ENCODE measurements at places on chromosomes 2 and 18.

GRCh38 chr2:164873210-164873908 lies 31.7 kb upstream of the COBLL1 start:
- no peak for DNase-seq

DNA sequence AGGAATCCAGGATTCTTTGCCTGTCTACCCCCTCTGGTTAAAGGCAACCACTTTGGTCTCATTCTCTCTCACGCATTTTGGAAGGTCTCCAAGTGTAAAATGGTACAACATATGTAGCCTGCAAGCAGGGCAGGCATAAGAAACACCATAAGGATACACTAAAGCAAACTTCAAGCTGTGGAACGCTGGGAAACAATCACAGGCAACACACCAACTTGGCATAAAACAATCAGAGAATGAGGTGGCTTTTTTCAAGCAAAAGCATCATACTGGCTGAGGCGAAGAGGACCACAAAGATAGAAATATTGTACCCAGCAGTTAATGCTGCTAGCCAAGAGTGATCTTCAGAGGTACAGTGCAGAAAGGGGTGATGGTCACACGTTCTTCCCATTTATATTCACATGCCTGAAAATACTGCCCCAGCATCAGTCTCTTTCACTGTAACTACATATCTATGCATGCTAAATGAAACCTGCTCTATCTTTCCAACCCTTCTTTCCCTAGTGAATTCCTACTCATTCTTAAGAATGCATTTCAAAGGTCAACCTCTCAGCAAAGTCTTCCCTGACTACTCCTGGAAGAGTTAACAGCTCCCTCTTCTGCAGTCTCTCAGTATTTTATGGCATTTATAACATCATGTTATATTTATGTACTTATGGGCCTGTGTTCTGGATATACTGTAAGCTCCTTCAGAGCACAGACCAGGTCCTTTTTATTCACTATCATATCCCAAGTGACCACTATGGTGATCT lies 71.9 kb upstream of the GALNT5 start:
- DNase-seq: no peak

DNA sequence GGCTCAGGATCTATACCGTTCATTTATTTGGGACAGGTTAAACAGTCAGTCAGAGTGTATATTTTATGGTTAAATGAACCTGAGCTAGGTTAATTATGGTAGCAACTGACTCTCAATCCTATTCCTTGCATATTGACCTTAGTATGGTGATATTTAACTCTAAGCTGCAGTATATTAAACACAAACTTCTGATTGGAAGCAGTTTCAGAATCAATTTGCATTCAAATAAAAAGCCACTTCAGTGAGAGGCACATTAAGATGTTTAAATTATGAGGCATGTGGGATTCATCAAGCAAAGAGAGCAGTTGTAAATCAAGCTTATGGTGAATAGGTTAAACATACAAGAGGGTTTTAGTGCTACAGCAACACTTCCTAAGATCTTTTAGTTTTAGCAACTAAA lies 40.4 kb downstream of the FRZB start:
- DNase-seq: no peak

DNA sequence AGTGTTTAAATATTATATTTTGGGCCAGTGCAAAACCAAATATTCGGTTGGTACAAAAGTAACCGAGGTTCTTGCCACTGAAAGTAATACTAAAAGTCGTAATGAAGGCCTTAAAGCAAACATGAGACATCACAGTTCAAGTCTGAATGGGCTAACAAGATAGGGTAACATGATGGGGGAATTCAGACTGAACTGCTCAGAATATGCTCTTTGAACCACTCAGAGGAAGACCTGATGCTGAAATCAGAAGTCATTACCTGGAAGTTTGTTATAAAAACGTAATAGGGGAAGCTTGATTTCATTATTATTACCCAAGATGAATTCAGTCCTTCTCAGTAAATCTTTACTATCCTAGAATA lies 26.6 kb downstream of the CDKL4 start:
- DNase-seq: no peak

DNA sequence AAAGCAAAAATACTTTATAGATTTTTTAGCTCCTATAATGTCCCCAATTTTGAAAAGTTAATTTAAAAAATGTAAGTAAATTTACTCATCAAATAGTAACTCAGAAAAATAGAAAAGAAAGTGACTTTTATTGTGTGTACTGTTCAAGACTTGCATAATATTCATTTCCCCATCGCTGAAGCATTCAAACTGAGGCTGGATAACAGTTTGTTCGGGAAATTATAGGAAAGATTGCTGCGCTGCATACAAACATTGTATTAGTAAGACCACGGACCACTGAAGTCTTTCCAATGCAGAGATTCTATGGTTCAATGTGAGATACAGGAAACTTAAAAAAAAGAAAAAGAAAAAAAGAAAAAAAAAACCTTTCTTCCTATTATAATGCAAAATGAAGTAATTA lies 10.4 kb downstream of the STK17B start:
- no peak for DNase-seq

Data from LNCaP clone FGC (cell line).